Stimulated activated CD8-positive, alpha-beta memory T cell treated with anti-CD3 and anti-CD28 coated beads, Interleukin-7, amount 100 ng/mL, for 1 hour (primary cell): ENCODE measurements at places on chromosomes 7 and 10.
A peak's percentile ranks its signal among the peaks of the same experiment; 100 is the strongest.

DNA sequence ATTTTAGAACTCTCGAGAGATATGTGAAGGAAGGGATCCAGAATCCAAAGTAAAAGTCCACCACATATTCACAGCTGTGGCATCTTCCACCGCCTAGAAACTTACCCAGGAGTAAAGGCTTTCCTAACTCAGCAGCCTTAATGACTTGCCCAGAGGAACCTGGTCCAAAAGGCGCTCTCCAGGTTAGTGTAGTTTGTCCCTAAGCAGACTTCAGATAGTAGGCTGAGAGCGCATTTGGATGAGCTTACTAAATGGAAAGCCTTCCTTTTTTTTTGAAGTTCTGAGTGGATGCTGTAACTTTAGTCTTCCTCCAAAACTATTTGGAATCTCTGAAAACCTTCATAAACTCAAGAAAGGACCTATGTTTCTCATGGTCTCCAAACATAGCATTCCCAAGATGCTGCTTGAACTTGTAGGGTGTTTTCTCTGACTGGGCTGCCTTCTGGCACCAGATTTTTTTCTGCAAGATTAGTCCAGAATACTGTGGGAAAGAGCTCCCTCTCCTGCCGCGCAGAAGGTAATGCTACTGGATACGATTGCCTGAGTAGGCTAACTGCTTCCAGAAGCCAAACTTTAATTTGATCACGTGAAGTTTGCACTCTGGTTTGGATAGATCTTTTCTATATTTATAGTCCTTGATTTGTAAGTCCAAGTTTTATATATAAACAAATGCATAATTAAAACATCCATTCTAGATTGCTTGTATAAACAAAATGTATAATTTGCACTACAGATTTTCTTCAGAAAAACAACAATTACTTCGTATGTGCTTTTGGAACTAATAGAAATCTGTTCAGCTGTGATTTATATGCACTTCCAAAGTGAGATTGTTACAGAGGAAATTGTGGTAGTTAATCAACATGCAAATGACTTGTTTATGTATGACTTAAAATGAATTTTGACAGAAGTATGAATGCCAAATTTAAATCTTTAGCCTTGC, 19.6 kb upstream of the GPR37 start:
- no peak for DNase-seq

DNA sequence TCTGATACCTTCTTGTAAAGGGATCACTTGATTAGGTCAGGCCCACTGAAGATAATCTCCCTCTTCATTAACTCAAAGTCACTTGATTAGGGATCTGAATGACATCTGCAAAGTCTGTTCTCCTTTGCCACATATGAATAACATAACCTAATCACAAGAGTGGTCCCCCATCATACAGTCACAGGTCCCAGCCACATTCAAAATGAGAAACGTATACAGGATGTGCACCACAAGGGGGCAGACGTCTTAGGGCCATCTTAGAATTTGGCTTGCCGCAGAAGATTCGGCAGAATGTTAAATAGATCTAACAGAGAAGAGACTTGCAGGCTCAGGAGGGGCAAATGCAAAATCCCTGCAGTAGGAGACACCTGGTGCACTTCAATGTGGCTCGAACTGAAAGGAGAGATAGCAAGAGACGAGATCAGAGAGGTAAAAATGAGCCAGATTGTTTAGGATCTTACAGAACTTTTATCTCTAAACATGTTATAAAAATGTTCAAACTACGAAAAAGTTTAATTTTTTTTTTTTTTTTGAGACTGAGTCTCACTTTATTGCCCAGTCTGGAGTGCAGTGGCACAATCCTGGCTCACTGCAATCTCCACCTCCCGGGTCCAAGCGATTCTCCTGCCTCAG, 10.4 kb upstream of the SMC3 start:
- DNase-seq: peak; percentile 42

GRCh38 chr7:89064831-89065230, 269.3 kb upstream of the TEX47 start:
- no peak for DNase-seq

DNA sequence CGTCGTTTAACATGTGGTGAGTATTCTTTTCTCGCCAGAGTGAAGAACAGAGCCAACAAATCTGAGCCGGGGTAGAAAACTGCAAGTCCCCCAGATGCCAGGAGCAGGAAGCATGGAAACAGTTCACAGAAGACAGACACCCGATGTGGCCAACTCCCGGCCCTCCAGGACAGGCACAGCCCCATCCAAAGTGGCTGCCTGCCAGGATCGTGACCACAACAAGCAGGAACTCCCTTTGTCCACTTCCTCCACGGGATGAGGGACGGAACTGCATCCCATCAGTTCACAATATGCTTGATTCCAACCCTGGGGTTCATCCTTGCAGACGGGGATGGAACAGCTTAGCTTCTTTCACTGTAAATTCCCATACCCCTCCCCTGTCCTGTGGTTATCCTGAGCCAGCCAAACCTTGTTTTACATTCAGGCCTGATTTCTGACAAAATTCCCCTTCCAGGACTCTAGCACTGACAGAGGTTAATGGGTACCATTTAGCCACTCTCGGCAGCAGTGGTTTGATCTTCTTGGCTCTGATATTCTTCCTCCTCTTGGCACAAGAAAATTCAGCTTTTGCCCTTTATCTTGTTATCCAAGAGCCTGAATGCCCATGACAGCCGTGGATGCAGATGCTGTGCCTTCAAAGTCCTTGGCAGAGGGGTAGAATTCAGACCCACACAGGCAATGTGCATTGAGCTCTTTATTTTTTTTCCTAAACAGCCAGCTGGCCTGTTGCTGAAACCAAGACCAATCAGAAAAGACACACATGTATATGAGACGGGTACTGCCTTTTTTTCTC, 105.5 kb upstream of the FAM204A start:
- DNase-seq: no peak

- no peak for DNase-seq
Observed at GRCh38 chr7:143988976-143989745, 11.0 kb upstream of the OR6B1 start.

DNA sequence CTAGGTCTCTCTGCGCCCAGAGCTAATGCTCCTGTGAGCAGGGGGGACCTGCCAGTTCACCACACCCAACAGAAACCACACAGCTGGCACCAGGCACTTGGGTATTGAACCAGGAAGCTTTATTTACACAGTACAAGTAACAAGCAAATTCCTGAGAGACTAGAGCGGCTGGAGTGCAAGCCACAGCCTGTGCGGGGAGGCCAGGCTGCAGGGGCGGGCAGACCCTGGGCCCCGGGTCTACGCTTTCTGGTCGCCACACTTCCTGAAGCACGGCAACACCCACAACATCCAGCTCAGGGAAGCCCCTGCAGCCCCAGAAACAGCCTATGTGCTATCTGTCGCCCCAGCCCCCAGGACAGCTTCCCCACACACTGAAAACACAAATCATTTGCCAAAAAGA, 125.0 kb downstream of the FAM53B start:
- no peak for DNase-seq

DNA sequence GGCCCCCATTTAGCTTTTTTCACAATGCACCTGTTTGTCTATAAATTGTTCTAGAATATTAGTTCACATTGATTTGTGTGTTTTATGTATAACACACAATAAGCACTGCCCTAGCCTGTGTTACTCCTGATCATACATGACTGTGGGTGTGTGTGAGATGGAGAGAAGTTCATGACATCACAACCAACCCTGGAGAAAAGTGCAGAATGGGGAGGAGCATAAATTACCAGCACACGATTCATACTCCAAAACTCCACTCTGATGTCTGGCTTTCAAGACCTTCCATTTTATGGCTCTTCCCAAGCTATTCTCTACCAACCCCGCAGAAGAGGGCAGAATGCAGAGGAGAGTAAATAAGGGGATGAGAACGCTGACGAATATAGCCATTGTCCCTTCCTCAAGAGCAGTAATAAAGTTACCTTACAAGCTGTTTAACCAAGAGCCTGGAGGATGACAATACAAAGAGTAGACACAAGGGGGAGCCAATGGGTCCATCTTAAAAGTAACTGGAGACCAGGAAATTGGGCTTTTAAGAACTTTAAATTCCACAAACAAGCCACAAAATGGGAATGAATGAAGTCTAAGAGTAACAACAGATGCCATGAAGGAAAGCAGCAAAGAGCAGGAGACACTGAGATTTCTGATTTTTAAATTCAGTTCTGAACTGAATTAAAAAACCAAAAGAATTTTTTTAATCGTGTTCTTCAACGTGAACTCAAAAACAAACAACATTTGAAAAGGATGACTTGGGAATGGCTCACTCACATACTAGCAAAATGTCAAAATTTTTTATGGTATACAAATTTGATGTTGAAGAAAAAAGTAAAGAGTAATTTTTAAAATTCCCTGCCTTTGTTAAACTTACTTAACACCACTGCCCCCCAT, 159.6 kb downstream of the PARD3 start:
- DNase-seq: no peak

DNA sequence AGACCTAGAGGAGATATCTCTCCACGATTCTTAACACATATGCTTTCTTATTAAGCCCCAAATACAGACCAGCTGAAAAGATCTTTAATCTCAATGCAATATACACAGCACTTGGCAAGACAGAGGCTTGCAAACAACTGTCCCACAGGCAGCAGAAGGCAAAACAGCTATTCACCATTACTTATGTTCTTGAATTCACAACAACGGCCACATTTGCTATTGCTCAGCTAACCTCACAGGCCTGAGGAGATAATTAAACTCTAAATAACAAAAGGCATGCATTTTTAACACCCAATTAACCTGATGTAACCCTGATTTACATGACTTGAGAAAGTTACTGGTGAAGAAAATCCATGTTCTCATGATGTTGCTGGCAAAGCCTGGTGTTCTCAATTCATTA, 216.4 kb downstream of the CRPPA start:
- DNase-seq: no peak

DNA sequence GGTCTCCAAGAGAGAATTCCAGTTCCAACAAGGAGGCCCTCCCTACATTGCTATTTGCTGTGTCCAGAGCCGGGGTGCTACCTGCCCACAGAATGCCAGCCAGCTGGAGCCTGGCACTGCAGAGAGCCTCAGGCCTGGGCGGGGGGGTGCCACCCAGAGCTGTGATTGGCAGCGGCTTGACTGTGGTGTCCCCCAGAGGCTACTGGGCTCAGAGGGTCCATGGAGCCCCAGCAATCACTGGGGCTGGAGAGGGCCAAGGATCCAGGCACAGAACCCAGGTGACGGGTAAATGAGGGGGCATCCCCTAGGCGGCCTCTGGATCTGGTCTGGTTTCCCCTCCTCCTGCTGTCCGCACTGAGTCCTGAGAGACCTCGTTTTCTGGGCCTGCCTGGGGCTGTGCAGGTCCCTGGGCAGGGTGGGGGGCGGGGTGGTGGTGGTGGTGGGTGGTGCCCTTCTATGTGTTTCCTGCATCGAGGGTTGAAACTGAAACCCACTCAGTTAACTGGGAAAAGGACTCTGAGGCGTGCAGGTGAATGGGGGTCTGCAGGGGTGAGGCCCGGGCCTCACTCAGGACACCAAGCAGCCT, 12.6 kb downstream of the DPYSL4 start:
- DNase-seq: no peak

DNA sequence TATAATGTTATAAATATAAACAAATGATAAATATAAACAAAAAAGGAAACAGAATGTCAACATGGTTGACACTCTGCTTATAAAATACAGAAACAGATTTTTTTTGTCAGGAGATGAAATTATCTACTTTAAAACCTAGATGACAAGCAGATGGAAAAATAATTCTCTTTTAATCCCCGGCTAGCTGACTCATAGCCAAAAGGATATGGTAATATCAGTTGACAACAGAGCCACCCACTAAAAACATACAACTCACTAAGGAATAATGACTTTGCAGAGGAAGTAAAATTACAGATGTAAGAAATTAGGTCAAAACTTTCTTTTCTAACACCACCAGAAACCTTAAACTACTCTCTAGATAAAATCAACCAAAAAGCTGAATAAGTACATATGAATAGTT, 131.1 kb upstream of the ABCB5 start:
- DNase-seq: no peak

DNA sequence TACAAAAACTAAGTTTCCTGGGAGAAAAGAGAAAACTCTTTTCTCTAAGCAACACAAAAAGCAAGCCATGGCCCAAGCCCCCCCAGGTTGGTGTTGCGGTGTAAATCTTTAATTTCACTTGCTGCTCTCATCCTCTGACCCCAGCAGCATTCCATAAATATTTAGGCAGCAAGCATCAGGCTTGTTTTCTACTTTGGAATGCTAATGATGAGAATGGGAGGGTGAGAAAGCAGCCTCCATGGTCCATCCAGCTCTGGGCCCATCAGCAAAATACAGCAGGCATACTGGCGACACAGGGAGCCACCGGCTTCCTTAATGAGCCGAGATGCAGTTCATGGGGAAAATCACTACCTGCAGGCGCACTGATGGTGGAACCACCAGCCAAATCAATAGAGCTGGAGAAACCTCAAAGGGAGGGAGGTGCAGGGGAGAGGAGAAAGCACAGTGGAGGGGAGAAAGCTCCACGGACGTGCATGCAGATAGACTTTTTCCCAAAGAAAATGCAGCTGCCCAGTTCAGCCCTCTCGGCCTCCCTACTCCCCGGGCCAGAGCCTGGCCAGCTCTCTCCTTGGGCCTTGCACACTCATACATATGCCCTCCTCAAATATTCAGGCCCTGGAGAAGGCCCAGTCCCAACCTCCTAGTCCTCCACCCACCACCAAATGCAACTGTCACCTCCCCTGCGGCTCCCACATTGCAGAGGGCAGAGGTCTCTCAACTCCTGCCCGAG, 131.9 kb downstream of the GRID1 start:
- no peak for DNase-seq

DNA sequence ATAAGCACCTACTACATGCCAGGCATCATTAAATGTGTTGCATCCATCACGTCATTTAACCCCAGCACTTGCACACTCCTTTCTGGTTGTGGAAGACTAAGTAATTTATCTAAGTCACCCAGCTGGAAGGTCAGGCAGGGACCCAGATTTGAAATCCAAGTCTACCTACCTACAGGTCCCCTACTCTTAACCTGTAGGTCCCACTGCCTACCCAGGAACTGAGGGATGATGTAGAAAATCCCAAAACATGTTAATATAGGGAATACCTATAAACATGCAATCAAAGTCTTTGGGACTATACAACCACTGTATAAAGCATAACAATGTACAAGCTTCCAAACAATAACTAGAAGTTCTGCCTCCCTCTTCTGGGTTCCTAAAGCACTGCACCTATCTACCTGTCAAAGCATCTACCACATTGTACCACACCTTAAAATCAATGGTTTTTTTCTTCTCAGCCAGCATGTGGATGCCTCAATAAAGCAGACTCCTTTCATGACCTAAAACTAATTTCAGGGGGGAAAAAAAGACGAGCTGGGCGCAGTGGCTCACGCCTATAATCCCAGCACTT, 5.6 kb downstream of the IL6 start:
- no peak for DNase-seq

GRCh38 chr7:28745351-28745750, 212.8 kb downstream of the TRIL start:
- no peak for DNase-seq

DNA sequence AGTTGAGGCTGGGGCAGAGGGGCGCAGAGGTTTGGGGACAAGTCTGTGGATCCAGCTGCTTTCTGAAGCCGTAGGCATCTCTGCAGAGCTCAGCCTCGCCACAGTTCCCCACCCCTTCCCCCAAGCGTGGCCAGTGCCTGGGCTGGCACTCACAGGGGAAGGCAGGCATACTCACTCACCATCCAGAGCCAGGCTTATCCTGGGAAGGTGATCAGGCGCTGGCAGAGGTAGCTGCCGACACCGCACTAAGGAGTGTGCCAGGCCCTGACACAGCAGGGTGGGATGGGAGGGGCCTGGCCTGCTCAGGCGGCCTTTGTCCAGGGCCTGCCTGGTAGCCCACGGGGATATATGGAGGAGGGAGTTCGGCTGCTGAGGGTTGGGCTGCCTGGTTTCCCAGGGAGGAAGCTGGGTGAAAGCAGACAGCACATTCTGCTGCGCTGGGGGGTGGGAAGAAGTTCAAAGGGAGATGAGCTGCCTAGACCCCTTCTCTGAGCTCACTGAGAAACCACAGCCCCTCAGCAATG, 15.9 kb downstream of the VSIR start:
- no peak for DNase-seq
